ENCODE measurements at places on chromosomes 1 and 21.

DNA sequence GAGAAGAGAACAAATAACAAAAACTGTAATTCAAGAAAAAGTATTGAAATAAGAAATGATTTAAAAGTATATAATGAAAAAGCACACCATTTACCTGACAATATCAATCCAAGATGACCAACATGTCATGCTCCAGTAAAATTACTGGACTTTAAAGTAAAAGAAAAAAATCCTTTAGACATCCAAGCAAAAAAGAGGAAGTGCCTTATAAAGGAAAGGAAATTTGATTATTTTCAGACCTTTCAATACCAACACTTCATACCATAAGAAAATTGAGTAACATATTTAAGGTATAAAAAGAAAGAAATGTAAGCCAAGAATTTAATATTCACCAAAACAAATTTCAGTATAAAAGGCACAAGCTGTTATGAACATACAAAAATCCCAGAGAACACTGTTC lies 46.2 kb upstream of the SSX2IP start:
- DNase-seq = no peak

DNA sequence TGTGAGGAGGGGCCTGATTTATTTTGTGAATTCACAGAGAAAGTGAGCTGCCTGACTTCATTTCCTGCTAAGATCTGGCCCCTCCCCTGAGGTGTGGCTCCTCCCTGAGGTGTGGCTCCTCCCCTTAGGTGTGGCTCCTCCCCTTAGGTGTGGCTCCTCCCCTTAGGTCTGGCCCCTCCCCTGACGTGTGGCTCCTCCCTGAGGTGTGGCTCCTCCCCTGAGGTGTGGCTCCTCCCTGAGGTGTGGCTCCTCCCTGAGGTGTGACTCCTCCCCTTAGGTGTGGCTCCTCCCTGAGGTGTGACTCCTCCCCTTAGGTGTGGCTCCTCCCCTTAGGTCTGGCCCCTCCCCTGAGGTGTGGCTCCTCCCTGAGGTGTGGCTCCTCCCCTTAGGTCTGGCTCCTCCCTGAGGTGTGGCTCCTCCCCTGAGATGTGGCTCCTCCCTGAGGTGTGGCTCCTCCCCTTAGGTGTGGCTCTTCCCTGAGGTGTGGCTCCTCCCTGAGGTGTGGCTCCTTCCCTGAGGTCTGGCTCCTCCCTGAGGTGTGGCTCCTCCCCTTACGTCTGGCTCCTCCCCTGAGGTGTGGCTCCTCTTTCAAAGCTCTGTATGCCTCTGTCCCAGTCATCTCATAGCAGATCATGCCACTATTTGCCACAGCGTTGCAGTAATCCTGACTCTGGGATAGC lies 26.9 kb upstream of the LRRC3 start:
- no peak for DNase-seq

DNA sequence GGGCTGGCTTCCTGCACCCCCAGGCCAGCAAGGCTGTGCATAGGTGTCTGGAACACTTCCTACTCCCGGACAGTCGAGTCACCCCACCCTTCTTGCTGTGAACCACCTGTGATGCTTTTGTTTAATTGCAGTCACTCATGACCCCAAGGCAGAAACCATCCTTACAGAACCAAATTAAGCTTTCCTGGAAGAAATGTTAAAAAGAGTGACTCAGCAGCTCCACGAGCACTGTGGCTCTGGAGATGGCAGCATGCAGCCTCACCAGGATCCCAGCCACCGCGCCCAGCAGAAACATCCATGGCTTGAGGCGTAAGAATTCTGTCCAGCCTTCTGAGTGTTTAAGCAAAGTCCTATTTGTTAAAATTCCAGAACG lies 28.8 kb downstream of the SNAP47 start:
- no peak for DNase-seq

DNA sequence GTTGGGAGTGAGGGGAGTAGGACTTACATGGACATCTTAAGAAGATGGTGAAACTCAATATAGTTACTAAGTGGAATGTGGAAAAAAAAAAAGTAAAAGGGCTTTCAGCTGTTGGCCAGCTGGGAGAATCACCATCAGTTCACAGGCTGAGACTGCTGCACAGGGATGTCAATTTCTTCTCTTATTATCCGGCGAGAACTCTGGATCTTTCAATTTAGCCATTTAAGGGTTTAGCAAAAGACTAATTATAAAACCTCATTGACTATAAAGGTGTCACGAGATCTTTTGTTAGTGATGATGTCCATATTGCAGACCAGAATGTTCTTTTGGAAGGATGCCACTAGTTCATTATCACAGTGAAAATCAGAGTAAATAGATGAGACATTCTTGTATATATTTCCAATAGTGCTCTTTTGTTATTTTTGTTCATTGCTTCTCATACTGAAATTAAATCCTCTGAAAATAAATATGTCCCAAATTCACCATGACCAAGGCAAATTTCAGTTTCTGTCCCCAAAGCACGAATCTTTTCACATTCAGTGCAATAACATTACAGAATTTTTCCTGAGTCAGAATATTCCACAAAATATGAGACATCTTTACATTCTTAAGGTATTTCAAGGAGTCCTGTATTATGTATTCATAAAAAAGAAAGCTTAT lies 266.1 kb downstream of the DNM3 start:
- no peak for DNase-seq

GRCh38 chr1:168443899-168444298 lies 99.9 kb downstream of the XCL2 start:
- DNase-seq = no peak

- DNase-seq = no peak
These were observed 13.6 kb downstream of the INSRR start for GRCh38 chr1:156845055-156845952.

GRCh38 chr1:17575797-17576518 lies 36.5 kb downstream of the ARHGEF10L start:
- DNase-seq = no peak

DNA sequence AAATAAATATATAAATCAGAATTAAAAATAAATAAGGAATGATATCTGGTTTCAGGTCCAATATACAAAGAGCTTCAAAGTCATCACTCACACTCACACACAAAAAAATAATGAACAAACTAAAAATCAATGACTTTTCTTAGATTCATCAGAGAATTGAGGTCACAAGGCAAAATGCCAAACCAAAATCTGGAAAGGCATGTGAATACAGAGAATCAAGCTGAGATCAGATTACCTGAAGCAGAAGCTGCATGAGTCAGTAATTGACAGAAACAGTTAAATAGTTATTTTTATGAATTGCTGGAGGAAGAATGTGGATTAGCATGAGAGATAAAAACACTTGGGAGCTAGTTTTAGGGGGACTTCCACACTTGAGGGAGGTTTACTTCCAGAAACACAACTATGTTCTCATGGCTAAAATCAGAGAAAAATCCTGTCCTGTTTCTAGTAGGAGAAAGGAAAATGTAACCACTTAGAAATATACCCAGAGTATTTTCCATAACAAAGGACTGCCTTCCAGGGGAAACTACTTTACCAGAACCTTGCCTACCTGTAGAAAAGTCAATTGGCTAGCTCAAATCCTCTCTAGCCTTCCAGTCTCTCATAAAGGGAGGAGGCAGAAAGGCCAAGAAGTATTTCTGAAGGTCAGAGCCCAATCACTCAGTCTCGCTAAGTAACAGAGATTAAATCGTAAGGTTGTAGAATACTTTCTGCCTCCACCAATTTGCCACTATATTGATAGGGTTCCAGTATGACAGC lies 536.6 kb upstream of the NR5A2 start:
- no peak for DNase-seq

DNA sequence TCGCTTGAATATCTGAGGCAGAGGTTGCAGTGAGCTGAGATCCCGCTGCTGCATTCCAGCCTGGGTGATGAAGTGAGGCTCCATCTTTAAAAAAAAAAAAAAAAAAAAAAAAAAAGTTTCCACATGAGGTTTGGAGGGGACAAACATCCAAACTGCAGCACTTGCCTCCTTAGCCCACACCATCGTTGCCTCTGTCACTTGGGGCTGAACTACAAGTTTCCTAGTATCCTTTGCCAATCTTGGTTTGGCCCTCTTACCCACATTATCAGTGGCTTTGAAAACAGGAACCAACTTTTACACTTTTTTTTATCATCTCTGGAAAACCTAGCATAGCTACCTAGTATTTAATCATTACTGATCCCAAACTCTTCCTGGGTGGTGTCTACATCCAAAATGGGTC lies 59.2 kb downstream of the CLSTN1 start:
- DNase-seq = no peak

GRCh38 chr21:27423038-27423437 lies 456.1 kb upstream of the ADAMTS5 start:
- DNase-seq = no peak

DNA sequence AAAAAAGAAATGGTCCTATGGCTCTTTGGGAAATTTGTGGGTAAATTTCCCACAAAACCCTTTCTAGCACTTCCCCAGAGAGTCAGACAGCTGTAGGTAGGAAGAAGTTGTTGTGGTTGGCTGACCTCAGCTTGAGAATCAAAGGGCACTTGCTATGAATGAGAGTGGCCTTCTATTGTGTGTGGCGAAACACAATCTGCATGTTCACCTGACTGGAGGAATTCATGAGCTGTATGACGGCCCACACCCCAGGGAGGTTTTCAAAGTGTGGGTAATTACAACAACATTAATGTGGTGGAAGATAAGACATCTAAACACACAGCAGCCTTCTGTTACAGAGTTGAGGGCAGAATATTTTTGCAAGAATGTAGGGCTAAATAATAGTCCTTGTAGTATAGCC lies 38.8 kb downstream of the NGF start:
- no peak for DNase-seq

DNA sequence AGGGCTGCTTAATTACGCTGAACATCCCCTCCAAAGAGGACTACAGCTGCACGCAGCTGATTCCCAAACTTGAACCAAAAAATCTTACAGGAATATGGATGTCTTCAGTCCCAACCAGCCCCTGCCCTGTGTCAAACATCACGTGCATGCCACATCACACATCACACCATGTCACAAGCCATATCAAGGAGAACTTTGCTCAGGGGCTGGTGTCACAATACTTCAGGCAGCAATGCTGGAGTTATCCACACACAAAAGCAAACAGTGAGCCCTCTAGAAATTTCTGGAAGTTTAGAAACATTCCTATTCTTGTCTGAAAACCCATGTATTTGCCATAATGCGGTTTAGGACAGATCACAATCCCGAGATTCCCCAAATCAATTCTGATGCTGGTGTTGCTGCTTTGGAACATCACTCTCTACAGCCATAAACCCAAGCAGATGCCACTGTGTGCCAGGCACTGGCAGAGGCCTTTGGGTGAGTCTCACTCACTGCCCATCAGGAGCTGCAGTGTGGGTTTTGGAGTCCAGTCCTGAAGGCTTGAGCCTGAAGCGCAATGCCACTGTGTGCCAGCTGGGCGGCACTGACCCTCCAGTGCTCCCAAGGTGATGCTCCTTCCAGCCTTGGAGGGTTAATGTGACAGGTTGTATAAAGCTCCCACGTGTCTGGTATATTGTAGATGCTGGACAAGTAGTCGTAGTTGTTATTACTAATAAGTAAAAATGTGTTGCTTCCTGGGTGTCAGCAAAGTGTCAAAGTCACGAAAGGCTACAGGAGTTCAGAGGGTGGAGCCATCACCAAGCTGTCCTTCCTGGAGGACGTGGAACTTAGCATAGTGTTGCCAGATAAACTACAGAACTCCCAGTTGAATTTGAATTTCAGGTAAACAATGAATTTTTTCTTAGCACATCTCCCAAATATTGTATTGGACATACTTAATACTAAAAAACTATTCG lies 20.1 kb upstream of the EFNA1 start:
- no peak for DNase-seq

GRCh38 chr1:25738499-25738898 lies 61.5 kb upstream of the SELENON start:
- DNase-seq = no peak

- no peak for DNase-seq
These were observed 80.3 kb upstream of the ARTN start for GRCh38 chr1:43853161-43853921.

DNA sequence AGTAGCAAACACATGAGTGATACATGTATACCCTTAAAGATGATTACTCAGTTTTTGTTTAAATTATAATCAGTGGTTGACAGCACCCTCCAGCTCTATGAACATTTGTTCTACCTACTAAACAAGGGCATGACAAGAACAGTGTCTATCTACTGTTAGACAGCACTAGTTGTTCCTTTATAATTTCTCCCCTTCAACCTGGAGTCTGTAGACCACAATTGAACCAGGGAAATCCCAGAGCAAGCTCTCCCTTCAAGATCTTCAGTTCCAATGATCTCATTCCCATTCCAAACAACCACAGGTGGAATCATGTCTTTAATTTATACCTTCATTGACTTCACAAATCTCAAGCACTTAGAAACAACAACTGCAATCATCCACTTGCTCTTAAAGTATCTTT lies 216.1 kb downstream of the HHIPL2 start:
- no peak for DNase-seq

DNA sequence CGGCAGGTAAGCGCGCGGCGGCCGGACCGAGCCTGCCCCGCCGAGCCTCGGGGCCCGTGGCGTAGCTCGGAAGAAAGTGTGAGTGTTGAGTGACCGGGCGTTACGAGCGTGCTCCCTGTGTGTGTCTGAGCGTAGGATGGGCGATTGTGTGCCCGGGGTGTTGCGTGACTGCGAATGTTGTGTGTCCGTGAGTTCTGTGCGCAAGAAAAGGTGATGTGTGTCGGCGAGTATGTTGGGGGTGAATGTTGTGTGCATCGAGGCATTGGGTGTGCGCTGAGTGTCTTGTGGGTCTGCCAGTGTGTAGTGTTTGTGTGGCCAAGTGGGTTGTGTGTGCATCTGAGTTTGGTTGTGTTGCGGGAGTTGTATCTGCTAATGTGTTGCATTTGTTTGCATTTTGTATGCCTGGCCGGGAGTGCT lies 398 bp downstream of the PTPRU start:
- no peak for DNase-seq

GRCh38 chr1:51719146-51719545 lies 102.3 kb downstream of the OSBPL9 start:
- DNase-seq = no peak

GRCh38 chr1:198467907-198468306 lies 72.6 kb downstream of the ATP6V1G3 start:
- DNase-seq = no peak

- no peak for DNase-seq
These were observed 321.7 kb upstream of the PLXNA2 start for GRCh38 chr1:208565756-208566440.

GRCh38 chr1:23098463-23099170 lies 70.0 kb downstream of the LUZP1 start:
- peak; percentile 76 for DNase-seq

GRCh38 chr1:117318426-117318825 lies 48.8 kb upstream of the MAN1A2 start:
- DNase-seq = no peak

- peak; percentile 2 for DNase-seq
These were observed 1048.1 kb downstream of the BRINP3 start for GRCh38 chr1:189429610-189430009.

DNA sequence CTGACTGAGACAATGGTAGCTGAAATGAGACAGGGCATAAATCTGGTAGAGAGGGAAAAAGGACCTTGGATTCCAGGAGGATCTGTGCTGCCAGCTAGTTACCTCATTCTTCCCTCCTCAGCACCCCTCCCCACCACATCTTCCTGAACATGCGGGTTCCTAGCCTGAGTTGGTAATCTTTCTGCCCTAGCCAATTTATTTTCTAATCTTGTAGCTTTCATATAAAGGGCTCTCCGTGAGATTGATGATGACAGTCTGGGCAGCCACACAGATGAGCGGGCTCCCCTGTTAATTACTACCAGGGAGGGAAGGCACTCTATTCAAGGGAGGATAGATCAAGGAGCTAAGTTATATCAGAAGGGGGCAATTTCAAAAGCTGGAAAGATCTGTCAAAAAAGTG lies 20.2 kb downstream of the ARHGEF11 start:
- no peak for DNase-seq
